ENCODE measurements at places on chromosomes 2 and 18.

DNA sequence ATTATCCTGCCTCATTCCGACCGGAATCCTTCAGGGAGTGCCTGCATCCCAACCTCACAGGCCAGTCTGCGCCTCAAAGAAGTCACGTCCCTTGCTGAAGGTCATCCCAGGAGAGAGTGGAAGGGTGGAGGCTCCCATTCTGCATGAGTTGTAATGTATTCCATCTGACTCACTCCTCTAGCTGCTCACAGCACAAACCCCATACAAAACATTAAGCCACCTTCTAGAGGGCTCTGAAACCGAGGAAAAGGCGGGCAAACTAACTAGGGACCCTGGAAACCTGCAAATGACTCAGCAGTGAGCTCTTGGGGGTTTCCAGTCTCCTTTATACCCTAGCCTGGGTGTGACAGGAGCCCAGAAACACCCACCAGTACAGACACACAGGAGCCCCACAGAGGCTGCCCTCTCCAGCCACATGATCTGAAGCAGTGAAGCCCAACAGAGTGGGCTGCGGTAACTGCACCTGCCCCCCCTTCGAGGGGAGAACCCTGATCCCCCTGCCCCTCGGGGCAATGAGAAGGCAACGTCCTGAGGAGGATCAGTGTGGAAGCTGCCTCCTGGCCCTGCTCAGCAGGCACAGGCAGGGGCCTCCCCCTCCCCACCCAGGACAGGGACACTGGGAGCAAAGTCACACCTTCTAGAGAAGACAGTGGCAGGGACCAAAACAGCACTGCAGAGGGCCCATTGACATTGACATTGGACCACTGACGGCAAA is 69.3 kb upstream of the SNTG2 start:
- DNase-seq, result no peak

DNA sequence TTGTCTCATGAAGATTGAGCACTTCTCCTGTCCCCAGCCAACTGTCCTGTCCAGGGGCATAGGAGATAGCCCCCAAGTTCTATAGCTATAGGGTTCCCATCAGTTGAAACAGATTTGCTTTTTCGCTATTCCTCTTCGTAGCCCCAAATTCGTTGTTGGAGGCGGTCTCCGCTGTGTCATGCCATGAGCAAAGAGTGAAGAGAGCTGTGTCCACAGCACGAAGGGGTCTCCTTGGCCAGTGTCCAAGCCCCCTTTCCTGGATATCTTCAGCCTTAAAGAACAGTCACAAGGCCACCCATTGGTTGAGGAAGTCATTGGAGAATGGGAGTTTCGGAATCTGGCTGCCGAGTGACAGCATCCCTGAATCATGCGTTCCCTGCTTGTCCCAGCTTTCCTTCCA is 21.0 kb downstream of the IGFBP5 start:
- DNase-seq, result no peak

DNA sequence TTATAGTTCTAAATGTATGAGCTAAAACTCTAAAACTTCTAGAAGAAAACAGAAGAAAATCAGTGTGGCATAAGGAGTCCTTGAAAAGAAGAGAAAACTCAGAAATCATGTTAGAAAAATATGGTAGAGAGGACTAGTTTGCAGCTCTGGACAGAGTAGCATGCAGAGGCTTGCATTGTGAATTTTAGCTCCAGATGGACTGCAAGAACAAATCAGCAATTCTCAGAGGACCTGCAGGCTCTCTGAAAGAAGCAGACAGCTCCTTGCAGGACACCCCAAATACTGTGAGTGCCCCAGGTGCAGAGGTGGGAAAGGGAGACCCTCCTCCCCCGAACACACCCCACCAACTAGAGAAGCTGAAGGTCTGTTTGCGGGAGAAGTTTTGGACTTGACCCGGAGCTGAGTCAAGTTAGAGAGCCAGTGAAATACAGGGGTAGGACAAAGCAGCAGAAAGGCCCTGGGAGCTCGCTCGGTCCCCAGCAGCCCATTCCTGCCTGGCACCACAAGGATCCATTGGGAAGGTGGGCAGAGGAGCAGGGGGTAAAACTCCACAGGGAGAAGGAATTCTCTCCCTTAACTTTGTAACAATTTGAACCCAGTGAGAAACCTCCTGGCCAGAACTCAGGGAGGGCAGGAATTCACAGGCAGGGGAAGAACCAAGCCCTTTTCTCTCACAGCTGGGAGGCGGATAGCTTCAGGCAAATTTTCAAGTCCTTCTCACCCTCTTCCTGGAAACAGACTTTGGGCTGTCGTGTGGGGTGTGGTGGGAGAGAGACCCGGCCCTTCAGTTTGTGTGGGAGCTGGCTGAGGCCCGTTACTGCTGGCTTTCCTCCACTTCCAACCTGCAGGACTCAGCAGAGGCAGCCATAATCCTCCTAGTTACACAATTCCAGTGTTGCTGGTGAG is 216.2 kb upstream of the SLC35G4 start:
- no peak for DNase-seq

- DNase-seq, result no peak
Measured at GRCh38 chr18:8793445-8794155, 88.2 kb downstream of the MTCL1 start.

DNA sequence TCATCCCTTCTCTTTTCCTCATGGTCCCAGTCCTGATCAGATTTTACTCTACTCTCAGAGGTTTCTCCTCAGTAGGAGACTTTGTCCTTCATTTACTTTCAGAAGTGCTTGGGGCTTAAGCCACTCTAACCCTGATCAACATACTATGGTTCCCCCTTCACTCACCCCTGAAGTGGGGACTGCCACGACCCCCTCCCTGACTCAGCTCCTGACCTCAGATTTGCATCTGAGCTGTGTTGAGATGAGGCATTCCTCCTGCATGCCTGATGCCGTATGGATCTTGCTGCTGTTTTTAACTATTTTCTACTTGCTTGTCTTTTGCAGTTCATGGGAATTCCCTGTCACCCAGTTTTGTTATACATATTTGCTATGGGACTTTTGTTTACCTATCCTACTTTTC is 306.7 kb upstream of the CHST9 start:
- DNase-seq, result no peak

DNA sequence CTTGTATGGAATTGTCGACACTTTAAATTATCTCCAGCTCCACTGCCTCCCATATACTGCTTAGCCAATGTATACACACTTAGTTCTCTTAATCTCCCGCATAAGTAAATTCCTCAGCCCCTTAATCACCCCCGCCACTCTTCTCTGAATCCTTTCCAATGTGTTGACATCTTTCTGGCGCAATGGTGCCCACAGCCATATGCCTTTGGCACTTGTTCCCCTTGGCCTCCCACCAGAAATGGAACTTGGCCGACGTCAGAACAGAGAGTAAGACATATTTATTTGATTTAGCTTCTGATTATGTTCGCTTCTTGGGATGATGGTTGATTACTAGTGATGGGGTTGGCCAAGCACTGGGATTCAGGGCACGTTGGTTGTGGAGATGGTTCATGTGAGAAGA is 1089.3 kb upstream of the CELF4 start:
- DNase-seq, result no peak
